ENCODE measurements at places on chromosomes 3 and 15.

DNA sequence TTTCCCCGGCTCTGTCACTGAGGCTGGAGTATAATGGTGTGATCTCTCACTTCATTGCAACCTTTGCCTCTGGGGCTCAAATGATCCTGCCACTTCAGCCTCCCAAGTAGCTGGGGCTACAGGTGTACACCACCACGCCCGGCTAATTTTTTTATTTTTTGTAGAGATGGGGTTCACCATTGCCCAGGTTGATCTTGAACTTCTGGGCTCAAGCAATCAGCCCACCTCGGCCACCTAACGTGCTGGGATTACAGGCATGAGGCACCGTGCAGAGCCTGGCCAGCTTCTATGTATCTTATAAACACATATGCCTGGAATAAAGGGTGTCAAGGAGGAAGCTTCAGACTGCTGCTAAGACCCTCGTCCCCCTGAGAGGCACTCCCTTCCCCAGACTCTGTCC lies 4.2 kb downstream of the ZNF589 start:
- DNase-seq = no peak

DNA sequence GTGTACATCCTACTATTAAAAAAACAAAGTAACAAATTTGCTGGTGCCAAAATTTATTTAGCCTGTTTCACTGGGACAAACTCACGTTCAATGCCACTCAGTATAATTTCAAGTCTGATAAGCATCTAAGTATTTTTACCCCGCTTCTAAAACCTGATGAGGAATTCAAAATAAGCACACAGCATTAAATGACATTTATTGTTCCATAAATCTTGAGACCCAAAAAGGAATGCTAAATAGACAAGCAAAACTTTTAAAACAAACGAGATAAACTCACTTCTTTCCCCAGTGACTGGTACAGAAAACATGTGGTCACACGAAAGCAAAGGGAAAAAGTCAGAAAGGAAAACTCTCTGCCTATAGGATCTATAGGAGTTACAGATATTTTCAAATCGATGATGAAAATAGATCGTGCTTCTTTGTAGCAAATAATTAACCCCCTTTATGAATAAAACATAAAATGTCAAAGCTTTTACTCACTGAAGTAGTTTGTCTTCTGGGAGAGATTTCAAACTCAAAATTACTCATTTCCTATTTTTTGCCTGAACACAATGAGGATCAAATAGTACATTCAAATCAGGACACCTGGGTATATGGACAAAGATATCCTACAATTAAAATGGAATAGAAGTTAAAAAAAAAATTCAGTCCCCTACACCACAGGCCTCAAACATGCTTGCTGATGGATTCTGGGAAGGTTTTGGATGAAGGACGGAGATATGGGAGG lies 51.7 kb downstream of the UBP1 start:
- no peak for DNase-seq

DNA sequence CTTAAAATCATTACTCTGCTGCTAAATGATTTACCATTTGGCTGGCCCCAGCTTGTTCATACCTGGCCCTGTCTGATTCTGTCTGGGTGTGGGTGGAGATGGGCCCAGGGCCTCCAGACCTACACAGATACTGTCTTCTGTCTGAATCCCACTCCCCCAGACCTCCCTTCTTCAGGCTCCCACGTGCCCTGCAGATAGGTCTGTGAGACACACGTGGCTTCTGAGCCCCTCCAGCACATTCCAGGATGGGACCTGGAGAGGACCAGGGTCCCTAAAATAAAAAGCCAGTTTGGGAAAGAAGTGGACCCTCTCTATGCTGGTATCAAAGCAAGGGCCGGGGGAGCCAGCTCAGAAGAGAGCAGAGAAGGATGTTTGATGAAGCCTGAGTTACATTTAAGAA lies 14.6 kb upstream of the CEMIP start:
- DNase-seq = no peak

DNA sequence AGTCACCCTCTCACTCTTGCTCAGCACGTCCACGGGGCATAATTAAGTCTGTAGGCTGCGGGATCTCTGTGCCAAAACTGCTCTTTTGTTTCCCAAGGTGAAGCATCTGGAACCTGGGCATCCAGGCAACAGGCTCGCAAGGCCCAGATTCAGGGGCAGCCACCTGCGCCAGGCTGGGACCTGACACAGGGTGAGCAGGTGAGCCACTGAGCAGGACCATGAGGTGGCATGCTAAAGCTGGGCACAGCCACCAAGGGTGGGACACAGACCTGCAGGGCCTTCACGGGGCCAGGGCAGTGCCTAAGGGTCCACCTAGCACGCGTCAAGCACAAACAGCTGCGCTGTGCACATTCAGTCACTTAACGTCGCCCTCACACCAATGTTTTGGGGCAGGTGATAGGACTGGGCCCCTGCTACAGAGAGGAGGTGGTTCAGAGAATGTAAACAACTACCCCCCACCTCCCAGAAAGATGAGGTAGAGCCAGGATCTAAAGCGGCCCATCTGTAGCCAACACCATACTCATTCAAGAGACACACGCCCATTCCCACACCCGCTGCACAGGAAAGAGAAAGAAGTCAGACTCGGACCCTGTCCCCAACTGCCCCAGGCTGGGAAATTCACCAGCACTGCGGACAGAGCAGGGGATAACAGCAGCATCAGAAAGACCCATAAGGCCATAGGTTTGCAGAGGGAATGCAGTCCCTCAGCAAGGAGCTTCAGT lies 16.3 kb downstream of the XXYLT1 start:
- no peak for DNase-seq

DNA sequence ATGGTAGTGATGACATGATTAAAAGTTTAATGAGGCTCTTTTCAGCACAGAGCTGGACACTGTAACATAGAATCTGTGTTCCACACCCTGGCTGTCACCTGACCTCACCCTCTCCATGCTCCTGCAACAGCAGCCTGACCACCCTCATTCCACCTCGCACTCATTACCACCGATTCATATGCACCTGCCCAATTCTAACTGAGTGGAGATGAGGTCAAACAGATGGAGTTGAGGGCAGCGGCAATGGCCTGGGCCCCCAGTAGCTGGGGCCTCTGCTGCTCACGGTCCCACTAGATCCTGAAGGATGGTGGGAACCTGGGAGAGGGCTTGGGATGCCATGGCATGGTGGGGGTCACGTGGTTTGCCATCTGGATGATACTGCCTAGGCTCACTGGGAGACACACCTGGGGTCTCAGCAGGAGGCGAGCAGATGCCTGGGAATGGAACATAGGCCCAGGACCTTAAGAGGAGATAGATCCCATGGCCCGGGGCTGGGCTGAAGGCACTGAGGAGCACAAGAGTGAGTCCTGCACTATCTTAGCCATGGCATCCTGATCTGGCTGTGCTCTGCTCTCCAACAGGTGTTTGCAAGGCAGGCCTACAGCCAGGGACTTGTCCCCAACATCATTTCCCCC lies 1.3 kb downstream of the SCN5A start:
- DNase-seq = no peak

DNA sequence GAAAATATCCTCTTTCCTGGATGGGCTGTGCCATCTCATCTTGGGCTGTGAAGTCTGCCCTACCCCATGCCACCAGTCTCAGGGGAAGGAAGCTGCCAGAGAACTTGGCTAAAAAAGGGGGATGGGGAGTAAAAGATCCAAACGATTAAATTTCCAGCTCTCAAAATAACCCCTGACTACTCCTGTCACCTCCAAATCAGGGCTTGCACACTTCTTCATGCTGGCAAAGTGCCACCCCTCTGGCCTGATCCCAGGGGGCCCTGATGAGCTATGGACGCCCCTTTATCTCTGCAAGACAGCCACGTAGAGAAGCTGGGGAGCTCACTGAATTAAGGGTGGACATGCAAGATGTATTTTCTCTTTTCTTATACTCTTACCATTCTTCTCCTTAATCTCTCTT lies 1.2 kb upstream of the MLF1 start:
- peak; percentile 68 for DNase-seq

DNA sequence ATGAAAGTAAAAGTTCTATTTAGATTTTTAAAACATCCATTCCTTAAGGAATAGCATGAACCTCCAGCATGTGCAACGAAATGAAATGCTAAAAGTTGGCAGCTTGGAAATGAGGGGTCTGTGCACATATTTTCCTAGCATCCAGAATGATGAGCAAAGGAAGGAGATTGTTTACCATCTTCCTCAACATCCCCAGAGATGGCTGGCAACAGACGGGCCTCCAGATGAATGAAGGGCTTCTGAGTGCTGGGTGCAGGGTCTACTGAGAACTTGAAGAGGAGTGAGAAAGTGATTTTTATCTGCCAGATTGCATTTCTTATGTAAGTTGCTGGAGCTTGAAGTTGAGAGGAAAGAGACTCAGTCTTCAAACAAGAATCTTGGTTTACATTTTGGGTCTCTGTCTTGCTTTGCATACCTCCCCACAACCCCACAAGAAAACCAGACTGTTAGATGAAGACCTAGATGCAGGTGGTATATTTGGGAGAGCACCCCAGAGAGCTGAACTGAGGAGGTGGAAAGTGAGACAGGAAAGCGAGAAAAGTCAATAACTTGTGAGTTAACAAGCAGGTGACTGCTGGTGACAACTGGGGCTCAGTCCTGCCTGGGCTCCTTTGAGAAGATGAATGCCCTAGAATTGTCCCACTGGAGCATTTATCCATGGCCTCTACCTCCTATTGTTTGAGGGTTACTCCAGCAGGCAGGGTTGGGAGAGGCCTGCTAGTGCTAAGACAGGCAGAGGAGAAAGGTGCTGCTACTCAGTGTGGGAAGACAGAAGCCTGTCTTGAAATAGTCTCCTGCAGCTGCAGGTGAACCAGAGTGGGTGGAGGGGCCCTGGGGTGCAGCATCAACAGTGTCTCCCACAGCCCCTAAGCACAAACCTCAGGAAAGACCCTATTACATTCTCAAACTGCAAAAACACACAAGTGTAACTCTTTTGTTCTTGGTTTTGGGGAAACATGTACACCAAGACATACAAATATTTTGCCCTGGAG lies 10.5 kb upstream of the CCK start:
- DNase-seq = no peak

GRCh38 chr15:69164807-69165636 lies 4.6 kb downstream of the GLCE start:
- peak; percentile 61 for DNase-seq

- no peak for DNase-seq
Measured at GRCh38 chr3:125003369-125003853, 52.4 kb downstream of the HEG1 start.

DNA sequence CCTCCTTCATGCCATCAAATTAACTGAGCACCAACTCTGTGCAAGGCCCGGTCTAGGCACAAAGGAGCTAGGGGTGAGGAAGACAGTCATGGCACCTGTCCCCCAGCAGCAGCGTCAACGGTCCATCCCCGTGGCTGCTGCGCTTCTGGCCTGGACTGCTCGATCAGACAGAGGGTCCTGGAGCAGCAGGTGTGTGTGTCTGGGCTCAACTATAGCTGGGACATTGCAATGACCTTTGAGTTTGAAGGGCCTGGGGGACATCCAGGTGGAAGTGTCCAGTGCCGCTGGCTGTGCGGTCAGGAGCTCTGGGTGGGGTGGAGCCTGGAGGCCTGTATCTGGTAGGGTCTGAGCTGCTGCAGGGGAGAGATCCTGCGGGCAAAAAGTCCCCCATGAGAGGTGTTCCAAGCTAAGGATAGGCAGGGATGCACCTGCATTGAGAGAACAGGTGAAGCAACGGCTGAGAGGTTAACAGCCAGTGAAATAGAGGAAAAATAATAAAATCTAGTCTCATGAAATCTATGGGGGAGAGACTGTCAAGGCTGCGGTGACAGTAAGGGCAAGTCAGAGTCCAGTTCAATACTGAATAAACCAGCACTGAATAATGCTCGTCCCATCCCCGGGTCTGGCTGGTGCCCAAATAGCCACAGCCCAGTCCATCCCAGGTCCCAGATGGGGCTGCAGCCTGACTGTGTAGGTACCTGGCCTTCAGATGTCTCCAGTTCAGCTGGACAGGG lies 25.4 kb upstream of the SLC41A3 start:
- DNase-seq = no peak

DNA sequence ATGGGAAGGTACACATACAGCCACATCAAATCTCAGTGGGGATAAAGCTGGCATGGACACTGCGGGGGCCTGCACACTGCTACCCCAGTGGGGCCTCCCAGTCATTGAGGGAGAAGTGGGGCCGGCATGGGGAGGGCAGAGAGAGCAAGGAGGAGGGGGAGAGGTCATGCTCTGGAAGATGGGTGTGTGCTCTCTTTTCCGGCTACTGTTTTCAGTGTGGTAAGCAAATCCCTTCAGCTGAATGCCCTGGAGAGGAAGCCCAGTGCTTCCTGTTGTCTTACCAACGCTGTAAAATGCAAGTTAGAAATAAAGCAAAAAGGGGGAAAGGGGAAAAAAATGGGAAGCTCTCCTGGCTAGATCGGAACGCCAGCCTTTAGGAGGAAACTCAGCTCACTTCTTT lies 30.8 kb downstream of the NRROS start:
- DNase-seq = no peak

DNA sequence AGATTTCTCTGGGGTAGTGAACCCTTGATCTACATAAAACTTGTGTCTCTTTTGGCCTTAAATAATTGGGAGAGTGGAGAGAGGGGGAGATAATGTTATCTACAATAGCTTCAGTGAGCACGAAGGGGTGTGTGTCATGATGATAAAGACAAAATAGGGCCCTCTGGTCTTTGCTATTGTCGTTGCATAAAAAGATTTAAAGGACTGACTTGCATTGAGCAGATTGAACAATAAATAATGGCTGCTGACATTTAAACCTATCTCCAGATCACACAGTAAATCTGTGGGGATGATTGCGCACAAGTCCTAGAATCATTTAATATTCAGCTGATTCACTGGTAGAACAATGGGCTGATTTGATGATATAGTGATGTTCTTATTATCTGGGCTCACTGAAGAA lies 71.3 kb upstream of the GAP43 start:
- DNase-seq = peak; percentile 46

DNA sequence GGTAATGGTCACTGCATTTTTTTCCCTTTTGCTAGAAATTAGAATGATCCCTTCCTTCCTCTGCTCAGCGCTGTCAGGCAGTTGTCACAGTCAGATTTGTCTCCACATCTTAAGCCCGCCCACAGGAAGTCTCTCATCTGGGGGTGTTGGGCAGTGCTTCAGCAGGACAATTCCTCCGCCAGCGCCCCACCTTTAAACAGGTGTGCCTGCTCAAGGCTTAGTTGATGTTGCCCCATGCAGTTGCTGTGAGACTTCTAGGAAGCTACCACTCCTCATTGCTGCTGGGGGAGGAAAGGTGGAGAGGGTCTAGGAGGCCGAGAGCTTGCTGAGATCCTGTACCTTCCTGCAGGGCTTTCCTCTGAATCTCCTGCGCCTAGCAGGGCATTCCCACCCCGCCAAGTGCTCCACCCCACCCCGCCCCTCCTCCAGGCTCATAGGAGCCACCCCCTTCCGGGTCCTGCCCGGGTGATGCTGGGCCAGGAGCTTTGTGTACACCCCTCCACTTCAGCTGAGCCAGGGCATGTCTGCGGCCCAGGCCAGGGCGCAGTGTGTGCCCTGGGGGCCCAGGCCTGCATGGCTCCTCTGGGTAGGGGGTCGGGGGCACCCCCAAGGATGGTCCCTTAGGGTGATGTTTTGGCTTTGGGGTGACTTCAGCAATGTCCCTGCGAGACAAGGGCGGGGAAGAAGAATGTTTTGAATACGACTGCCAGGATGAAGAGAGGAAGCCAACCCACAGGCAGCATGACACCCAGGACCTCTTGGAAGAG lies 68.7 kb downstream of the TRAK1 start:
- no peak for DNase-seq

GRCh38 chr3:119346076-119346496 lies 51.9 kb downstream of the ARHGAP31 start:
- DNase-seq = no peak
